ENCODE measurements at places on chromosomes 7 and 10.

- DNase-seq: no peak
These were observed 936 bp downstream of the IGF2BP3 start for GRCh38 chr7:23469150-23469960.

DNA sequence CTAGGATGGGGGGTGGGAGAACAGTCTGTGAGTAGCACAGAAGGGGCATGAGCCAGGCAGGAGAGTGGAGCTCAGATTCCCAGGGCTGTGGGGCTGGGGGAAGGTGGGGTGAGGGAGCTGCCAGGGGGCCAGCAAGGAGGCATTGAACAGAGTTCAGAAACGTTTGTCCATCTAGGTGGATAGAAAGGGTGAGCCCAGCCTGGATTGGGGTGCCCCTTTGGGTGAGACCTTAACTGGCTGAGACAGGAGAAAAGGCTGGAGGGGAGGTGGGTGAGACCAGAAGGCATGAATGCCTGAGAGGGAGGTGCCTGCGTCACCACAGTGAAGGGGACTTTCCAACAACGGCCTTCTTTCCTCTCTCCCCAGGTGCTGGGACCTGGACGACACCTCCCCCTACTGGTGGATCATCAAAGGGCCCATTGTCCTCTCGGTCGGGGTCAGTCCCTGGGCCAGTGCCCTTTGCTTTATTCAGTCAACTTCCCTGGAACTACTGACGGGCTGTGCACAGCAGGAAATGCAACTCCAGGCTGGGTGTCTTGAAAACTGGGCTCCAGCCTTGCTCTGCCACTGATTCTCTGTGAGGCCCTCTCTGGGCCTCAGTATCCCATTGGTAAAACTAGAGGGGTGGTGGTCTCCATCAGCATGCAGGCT is 11.0 kb downstream of the GHRHR start:
- no peak for DNase-seq

- DNase-seq: no peak
These were observed 609.0 kb upstream of the DPP6 start for GRCh38 chr7:153443032-153443701.

DNA sequence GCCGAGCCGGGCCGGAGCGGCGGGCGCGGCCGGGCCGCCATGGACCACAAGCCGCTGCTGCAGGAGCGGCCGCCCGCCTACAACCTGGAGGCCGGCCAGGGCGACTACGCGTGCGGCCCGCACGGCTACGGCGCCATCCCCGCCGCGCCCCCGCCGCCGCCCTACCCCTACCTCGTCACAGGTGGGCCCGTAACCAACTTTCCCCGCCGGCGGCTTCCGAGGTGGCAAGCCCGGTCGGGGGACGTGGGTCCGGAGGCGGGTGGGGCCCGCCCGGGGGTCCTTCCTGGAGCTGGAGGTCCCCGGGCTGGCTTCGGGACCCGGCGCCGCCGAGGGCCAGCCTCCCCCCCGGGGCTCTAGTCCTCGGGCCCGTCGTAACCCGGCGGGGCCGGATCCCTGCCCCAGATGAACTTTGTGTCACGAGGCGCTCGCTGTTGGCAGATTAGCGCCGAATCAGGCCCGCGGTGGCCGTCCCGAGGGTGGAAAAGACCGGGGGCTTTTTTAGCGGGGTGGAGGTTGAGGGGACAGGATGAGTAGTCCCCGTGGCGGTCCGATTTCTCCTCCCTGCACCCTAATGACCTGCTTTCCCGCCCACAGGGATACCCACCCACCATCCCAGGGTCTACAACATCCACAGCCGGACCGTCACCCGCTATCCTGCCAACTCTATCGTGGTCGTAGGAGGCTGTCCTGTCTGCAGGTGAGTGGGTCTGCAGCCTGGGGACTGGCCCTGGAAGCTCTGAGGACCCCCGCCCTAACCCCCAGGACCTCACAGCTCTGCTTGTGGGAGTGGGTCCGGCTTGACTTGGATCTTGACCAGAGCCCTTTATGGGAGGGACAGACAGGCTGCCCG is 496 bp downstream of the BRI3 start:
- DNase-seq: no peak

DNA sequence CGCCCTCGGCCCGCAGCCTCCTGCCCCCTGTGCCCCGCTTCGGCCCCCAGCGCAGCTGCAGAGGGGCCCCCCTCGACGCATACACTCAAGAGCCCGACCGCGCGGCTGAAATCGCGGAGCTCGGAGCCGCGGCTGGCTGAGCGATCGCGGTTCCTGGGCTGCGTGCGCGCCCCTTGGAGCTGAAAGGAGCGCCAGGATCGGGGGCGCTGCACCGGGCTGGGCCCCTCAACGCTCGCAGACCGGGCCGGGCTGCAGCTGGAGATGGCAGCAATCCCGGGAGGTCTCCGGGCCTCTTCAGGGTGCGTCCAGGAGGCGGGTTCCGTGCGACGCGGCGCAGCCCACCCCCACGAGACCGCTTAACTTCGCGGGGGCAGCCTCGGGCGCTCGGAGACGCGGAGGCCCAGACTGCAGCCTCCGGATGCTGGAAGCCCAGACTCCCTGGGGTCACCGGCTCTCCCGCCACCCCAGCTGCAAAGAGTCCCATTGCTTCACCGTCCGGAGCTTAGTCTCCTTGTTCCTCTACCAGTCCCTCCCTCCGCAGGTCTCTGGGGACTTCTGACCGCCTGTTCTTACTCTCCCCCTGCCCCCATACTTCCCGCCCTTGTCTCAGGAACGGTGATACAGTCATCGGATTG is 73.0 kb upstream of the LRRC4 start:
- no peak for DNase-seq

DNA sequence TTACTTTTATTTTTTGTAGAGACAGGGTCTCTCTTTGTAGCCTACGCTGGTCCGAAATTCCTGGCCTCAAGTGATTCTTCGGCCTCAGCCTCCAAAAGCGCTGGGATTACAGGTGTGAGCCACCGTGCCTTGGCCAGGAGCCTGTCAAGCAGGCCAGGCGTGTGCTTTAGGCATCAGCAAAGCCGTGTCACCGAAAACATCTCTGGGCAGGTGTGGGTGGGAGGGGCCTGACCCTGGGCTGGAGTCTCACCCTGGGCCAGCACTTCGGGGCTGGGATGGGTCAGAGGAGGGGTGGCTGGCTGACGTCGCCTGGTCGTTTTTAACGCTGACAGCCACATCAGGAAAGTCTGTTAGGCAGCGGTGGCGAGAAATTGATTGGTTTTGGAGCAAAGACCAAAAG is 80.9 kb downstream of the UNCX start:
- no peak for DNase-seq

DNA sequence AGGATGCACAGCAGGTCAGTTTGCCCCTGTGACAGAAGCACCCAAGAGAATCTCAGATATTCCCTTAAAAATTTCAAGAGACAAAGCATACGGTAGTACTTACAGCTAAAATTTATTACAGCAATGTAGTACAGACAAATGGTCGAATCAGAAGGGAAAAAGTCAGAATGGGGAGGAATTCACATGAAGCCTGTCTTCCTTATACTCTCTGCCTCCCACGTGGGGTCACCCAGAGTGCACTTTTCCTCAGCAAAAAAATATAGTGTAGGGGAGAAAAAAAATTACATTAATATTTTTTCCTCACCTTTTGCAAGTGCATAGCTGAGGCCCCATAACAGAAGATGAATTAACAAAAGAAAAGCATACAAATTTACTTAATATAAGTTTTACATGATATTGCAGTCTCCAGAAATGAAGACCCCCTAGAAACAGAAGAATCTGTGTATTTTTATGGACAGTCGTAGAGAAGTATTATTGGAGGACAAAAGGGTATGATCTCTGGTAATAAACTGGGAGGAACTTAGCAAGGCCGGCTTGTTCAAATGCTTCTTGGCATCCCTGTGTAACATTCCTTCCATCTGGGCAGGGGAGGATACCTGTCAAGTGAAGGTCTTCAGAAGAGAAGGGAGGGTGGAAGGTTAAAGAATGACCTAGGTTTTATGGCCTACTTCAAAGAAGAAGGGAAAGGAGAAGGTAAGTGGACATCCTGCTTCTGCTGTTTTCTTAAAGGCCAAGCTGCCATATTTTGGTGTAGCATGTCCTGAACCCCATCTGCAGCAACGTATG is 270.6 kb upstream of the MAGI2 start:
- no peak for DNase-seq

DNA sequence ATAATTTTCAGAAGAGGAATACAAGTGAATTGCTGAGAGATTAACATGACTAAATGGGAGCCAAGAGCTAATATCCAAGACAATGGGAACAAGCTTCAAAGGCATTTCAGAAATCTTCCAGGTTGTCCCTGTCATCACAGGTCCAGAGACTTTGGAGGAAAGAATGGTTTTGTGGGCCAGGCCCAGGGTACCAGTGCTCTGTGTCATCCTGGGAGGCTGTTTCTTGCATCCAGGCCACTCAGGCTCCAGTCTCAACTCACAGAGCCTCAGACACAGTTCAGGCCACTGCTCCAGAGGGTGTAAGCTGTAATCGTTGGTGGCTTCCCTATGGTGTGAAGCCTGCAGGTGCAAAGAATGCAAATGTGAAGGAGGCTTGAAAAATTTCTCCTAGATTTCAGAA is 170.4 kb upstream of the NRG3 start:
- DNase-seq: no peak

GRCh38 chr10:75651417-75651816 is 220.0 kb downstream of the LRMDA start:
- no peak for DNase-seq

- no peak for DNase-seq
These were observed at the start of gene SAMD9L for GRCh38 chr7:93148144-93148543. SAMD9L (minus strand) TSS chr7:93148385; CDS start chr7:93135971, 12,414 bp downstream.

GRCh38 chr7:3158341-3158760 is 114.7 kb upstream of the CARD11 start:
- DNase-seq: no peak

Measured in T47D (cell line).